ENCODE measurements at places on chromosomes 2 and 18.

- DNase-seq = no peak
Observed at GRCh38 chr2:52904355-52904891, 863.2 kb upstream of the CHAC2 start.

- DNase-seq = no peak
Observed at GRCh38 chr18:59219672-59220163, at the start of gene GRP. Gene GRP, plus strand, starts transcription at chr18:59220158. Its CDS starts 108 bp downstream, at chr18:59220266.

GRCh38 chr2:69932596-69932922 lies 17.6 kb downstream of the MXD1 start:
- no peak for DNase-seq

GRCh38 chr2:114421781-114422180 lies 20.7 kb upstream of the DPP10 start:
- no peak for DNase-seq

GRCh38 chr2:108200569-108200968 lies 39.2 kb upstream of the SULT1C3 start:
- DNase-seq = no peak

DNA sequence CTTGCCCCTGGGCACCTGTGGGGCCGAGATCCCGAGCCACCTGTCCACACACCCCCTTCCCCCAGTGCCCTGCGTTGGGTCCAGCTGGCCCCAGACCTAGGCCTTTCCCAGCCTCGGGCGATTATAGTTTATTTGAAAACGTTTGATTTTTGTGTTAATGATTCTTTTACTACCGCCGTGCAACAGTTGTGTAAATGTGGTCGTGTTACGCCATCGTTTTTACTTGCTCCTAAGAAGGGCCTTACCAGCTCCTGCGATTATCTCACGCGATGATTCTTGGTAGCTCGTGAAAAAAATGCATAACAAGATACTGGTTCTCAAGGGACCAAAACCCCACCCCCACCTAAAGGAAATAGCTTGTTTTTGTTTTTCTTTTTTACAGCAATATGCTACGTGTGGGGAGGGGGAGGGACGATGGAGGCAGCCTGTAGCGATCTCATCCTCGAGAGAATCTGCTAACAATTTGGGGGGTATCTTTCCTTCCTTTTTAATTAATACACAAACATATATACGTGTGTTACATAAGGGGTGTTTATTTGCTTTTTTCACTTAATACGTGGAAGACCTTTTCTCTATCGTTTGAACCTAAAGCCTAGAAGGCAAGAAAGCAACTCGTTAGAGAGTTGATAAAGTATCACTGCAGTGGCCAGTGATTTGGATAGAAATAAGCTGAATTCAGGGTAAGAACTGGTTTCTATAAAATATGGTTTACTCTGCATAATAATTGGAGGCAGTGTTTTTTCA lies 1.0 kb downstream of the ZDBF2 start:
- no peak for DNase-seq

DNA sequence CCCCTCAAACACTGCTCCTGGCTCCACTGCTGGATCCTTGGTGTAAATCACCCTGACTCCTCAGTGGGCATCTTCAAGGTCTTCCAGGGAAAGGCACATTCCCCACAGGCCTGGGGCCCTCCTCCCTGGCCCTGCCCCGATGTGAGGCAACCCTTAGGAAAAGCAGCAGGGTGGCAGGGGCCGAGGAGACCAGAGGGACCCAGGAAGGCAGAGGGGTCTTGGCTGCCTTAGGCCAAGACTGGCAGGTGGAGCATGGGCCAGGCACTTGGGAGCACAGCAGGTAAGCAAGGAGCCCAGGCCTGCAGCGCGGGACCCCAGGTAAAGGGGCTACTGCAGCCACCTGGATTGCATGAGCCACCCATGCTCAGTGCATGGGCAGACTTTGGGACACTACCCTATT lies 96.9 kb downstream of the GYPC start:
- DNase-seq = no peak

- DNase-seq = no peak
Observed at GRCh38 chr18:42760290-42760689, 355.2 kb downstream of the RIT2 start.

DNA sequence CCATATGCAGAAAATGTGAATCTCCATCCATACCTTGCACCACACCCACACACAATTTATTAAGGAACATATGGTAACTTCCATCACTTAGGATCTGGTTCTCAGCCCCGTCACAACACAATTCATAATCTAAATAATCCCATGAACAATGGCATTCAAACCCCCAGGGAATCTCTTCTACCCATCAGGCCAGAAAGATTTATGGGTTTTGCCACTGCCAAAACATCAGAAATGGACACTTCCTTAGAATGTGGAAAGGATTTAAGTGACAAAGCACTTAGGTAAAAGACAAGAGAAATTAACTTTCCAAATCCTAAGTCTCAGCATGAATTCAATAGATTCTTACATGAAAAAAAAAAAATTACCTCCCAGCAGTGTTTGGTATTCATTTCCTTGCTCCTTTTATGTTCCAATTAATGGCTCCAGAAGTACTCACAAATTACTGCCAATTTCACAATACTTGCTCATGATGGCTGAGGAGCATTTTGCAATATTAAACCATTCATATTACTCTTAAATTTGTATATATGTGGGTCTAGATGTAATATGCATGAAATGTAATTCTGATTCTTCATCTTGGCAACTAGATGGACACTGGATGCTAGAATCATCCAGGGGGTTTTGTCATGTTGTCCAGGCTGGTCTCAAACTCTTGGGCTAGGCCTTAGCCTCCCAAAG lies 56.5 kb upstream of the TMEM247 start:
- DNase-seq = no peak

DNA sequence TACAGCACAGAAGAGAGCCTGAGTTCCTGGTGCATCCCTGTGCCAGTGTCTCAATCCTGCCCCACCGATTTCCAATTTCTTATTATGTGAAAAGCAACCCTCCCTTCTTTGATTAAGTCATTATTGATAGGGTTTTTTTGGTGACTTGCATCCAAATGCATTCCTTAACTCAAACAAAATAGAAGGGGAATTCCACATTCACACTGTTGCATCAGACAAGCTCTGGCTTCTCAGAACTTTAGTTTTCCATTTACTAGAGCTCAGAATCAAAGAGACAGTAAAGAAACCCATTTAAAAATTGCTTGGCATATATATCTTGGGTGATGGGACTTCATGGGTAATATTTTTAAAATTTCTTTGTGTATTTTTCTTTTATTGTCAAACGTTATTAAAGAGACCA lies 13.8 kb upstream of the TMEM200C start:
- DNase-seq = no peak

DNA sequence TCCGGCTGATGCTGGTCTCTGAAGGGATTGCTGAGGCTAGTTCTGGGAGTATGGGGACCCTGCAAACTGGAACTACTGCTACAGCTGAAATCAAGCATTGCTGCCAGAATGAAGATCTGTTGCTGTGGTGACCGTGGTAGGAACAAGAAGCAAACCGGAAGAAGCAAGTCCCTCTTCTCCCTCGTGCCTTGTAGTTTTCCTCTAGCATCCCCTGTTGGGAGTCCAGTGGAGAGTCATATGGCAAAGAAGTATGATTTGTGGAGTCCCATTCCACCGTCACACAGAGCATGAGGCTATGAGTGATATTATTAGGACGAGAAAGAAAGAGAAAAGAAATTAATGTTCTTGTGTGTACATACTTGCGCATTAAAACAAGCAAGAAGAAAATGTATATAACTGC lies 138.8 kb upstream of the SP5 start:
- DNase-seq = no peak

- no peak for DNase-seq
Observed at GRCh38 chr2:5385596-5385995, 306.6 kb upstream of the SOX11 start.

DNA sequence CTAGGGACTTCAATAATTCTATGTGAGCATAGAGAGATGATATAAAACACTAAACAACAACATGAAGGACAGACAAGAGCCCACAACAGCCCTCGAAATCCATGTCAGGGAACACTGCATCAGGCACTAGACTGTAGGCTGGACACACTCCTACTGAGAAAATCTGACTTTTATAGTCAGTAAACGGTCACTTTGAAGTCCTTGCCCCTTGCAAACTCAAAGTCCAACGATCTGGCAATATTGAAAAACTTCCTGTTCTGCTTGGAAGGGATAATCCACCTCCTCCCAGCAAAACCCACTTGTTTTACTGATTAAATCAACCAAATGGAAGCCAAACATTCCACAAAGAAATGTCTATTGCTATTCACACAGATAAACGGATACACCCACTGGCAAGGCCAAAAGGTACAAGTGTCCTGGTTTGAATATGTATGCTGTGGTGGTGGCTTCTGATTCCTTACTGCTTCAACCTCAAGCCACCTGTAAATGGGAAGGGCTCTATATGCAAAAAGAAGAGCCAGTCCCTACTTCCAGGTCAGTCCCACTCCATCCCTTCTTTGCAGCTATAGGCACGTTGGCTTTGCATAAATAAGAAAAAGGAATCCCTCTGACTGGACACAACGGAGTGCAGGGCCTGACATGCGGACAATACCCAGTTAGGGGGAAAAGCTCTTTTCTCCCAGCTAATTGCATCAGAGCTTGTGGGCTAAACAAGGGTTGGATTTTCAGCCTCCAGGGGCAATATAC lies 56.6 kb downstream of the STK39 start:
- no peak for DNase-seq

- no peak for DNase-seq
Observed at GRCh38 chr18:35618696-35619095, 37.2 kb downstream of the GALNT1 start.

DNA sequence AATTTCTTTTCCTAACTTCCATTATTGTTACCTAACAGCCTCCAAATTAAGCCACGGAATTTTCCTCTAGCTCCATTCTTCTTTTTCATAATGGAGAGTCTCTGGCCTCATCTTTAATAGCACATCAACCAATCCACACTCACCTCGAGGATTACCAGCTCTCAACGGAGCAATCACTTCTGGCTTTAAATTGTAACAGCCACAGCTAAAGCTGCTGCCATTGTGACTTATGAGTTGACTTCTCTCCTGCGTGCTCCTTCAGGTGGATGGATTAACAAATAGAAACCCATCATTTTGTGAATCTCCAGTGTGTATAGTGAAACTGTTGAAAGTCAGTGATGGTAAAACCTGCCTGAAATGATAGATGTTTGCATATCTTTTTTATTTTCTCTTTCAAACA lies 24.9 kb upstream of the SLC5A7 start:
- DNase-seq = no peak

DNA sequence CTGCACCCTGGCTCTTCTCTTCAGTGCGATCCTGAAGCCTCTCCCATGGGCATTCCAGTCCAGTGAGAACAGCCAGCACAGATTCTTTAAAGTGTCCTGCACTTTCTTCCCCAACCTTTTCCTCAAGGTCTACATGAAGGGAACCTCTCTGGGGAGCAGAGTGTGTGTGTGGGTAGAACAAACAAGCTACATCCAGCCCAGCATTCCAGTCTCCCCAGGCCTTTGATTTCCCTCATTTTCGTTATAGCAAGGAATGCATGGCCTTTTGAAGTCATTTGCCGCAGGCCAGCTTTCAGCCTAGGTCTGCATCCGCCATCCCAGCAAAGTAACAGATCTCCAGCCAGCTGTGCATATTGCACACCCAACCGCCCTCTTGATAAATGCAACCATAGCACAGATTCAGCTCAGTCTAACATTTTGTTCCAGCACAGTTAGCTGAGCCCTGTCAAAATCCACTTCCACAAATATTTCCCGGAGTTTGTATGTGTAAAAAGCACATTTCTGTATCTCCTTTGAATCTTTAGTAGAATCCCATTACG lies 44.6 kb downstream of the CD8B2 start:
- DNase-seq = no peak

DNA sequence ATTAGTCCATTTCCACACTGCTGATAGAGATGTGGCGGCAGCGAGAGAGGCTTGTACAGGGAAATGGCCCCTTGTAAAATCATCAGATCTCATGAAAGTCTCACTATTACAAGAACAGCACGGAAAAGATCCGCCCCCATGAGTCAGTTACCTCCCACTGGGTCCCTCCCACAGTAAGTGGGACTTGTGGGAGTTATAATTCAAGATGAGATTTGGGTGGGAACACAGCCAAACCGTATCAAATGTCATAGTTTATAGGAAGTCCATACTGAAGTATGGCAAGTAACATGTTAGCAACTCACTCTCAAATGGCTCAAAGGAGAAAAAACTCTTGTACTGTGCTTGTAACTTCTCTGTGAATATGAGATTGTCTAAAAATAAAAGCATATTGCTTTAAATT lies 56.1 kb downstream of the FARP2 start:
- no peak for DNase-seq

DNA sequence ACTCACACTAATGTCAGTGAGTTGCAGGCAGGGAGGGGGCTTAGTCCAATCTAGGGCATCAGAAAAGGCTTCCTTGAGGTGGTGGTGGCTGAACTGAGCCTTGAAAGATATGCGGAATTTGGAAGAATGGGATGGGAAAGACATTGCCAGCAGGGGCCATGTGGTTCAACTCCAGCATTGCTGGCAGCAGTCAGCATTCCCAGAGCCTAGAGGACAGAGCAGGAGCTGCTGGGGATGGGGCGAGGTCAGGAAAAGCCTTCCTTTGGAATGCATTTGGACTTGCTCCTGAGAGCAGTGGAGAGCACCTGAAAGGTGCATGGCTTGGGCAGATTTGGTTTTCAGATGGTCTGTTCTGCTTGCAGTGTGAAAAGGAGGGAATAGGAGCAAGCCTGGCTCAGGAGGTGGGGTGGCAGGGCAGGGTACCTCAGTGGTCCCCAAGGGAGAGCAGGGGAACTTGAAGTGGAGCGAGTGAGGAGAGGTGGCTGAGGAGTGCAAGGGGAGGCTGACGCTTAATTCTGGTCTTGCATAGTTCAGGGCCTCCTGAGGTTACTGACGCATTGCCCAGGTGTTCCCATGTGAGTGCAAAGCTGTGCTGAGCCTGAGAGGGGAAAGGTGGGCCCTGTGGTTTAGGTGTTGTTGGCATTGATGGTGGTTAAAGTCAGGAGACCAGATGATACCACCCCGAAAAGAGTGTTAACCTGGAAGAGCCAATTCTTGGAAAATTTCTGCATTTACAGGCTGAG lies 112.1 kb upstream of the MGAT5 start:
- no peak for DNase-seq

DNA sequence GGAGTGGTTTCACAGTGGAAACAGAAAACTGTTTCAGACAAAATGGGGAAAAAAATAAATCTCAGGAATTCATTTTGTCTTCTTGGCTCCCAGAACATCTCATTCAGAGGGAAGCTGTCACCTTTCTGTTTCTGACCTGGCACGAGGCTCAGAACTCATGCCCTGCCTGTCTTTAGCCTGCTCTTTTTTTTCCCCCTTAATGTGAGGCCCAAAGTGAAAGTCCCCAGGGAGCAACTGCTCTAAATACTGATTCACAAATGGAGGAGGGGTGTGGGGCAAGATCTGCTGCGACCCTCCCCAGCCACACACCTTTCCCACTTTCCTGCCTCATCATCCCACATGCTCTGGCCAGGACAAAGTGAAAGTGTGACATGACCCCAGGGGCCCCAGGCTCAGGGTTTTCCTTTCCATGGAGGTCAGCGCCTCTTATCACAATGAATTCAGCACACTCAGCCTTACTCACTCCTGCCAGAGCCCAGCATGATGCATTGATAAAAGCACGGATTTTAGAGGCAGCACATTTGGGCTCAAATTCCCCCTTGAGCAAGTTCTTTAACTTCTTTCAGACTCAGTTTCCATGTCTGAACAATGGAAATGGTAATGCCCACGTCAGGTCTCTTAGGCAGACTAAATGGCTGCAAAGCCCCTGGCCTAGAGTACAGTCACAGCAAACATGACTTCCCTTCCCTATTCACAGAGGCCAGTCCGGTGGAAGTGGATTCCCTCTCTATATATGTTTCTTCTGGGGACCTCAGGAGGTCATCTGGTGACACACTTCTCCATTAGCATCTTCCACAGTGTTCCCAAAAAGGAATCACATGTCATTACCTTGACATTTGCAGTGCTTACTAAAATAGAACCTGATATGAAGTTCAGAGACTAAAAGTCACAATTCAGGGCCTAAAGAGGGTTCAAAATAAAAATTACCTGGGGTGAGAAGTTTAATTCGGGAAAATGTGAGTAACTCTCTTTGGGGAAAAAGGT lies 55.3 kb upstream of the TMEM163 start:
- no peak for DNase-seq

All from caudate nucleus (tissue), 63 donors.